ENCODE measurements at places on chromosomes 16 and 17.

DNA sequence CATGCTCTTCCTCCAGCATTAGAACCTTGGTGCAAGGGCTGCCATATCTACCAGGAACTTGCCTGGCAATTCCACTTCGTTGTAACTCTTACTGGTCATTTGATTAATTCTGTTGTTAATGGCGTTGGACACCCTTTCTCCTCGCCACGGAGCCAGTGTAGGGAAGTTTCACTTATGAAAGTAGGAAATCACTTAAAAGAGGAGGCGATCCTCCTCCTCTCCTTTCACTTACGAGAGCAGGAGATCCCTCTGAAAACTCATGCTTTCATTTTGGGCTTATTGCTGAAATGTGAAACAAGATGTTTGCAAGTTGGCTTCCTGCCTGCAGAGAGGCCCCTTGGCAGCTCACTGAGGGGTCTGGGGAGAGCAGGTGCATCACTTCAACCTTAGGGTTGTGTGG, 226.0 kb downstream of the SNX29 start:
- no peak for DNase-seq

DNA sequence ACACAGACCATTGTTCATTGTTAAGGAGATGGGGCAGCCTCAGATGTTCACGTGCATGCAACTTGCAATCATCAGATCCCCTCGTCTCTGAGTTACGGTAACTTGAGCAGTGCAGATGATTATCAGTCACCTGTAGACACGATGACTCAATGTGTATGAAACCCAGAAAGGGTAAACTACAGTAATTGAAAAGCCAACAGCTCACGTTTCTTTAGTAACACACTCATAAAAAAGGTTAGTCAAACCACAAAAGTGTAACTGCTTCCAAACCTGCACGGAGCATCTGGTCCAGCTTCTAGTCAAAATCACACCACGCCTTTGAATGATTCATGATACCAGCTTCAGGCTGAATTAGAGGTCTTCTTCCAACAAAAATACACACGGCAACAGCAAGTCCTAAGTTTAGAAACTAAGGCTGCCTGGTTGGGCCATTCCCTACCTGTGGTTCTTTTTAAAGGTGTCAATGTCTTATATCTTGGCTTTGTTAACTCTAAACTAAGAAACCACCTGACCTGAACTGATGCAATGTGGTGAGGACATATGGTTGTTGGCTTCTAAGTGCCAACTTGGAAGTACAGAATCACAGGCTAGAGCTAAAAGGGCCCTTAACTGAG, 32.3 kb downstream of the GRB7 start:
- DNase-seq = no peak

DNA sequence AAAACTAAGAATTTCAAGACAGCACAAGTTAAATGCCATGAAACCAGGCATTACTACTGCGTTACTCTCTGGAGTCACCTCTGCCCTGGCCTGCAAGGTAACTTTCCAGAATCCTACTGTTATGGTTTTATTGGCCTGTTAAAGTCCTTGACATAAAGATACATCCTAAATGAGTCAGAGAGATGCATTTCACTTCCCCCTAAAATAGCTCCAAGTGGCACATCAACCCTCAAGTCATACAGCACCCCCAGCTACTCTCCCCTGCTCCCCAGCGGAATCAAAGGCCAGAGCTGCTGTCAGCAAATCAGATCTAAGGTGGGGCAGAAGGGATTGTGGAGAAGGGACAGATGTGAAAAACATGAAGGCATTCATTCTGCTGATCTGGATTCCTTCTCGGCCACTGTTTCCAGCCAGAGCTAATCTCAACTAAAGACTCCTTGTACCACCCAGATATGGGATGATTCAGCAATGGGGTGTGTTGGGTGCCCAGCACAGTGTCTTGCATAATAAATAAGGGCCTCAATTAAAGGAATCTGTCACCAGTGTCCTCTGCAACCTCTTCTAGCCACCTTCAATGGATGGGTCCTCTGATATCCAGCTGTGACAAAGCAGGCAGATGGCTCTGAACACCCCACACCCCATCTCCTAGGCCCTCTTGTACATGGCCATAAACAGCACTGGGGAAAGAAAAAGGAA, 8.5 kb upstream of the CCL1 start:
- DNase-seq = no peak

GRCh38 chr17:17713839-17714238, 32.6 kb downstream of the RAI1 start:
- DNase-seq = peak; percentile 83

GRCh38 chr16:85176541-85177447, 64.5 kb upstream of the CIBAR2 start:
- no peak for DNase-seq

DNA sequence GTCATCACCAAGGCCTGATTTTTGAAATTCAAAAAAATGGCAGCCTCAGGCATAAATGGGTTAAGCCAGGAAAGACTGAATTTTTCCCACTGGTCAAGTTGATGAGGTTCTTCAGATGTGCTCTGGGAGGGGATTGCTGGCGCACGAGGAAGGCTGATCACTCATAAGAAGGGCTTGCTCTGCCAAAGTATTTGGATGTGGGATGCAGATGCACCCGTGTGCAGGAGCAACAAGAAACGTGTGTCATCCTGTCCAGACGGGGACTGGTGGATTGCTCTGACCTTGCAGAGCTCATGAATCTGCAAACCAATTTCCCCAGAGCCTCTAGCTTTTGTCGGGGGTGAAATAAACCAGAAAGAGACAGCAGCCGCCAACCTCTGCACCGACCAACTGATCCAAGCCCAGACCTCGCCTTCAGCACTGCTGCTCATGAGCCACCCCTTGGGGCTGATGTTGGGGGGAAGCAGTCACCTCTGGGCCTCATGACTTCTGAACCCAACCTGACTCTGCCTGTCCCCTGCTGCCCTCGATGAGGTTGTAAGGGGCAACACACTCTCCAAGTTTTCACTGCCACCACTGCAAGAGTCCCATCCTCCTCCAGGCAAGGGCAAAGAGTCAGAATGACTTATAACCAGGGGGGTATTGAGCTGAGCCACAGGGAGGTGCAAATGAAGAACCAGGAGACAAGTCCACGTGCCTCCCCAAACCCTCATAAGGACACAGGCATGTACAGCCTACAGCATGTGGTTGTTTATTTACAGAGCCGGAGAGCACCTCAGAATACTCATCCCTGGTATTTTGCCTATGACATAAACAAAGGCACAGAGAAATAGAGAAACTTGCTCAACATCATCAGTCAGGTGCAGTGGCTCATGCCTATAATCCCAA, 452.0 kb downstream of the SOX9 start:
- no peak for DNase-seq

DNA sequence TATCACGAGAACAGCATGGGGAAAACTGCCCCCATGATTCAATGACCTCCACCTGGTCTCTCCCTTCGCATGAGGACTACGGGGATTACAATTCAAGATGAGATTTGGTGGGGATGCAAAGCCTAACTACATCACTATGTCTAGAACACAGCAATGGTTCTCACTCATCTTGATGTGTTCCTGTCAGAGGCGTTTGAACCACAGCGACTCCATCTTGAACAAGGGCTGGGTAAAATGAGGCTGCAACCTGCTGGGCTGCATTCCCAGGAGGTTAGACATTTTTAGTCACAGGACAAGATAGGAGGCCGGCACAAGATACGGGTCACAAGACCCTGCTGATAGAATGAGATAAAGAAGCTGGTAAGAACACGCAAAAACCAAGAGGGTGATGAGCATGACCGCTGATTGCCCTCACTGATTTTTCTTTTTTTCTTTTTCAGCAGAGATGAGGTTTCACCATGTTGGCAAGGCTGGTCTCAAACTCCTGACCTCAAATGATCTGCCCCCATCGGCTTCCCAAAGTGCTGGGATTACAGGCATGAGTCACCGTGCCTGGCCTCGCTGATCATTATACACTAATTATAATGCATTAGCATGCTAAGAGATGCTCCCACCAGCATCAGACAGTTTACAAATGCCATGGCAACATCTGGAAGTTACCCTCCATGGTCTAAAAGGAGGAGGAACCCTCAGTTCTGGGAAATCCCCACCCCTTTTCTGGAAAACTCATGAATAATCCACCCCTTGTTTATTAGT, 3.0 kb upstream of the PPY start:
- DNase-seq = no peak

GRCh38 chr17:49121696-49122292, 10.8 kb upstream of the B4GALNT2 start:
- peak; percentile 32 for DNase-seq

- no peak for DNase-seq
Observed at GRCh38 chr17:78237401-78238012, 6.1 kb downstream of the TMEM235 start.

- DNase-seq = no peak
Observed at GRCh38 chr16:81945665-81946064, 65.6 kb downstream of the SDR42E1 start.

GRCh38 chr17:67076290-67076689, 31.9 kb downstream of the CACNG1 start:
- peak; percentile 39 for DNase-seq

- no peak for DNase-seq
Observed at GRCh38 chr17:7081341-7082062, 1.5 kb upstream of the CLEC10A start.

DNA sequence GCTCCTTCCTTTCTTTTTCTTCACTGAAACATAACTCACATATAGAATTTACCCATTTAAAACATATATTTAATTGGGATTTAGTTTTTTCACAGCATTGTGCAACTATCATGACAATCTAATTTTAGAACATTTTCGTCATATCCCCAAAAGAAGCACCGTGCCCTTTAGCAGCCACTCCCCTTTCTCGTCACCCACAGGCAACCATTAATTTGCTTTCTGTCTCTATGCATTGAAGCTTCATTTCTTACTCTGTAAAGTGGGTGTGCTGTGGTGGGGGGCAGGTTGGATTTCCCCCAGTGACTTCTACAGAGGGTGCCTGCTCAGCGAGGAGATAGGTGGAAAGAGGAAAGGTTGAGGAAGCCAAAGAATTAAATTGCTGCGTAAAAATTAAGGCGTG, 35.8 kb downstream of the MRC2 start:
- DNase-seq = no peak
